Fibroblast of upper back skin (primary cell): ENCODE measurements at places on chromosomes 7 and 10.
A peak's percentile ranks its signal among the peaks of the same experiment; 100 is the strongest.

DNA sequence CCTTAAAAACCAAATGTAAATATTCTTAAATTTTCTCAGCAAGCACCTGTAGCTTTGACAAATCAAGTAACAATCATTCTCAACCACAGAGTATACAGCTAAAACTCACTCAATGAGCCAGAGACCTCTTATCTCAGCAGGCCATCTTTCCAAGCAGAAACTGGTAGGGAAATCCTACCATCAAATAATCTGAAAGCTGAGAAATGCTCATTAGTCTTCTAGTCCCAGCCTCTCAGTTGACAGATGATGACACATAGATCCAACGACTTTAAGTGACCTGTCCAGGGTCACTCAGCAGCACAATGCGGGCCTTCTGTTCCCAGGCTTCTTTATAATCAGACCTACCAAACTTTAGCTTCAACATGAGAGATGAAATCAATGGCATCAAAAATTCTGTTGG lies 184.6 kb downstream of the SGMS1 start:
- DNase-seq, result no peak

DNA sequence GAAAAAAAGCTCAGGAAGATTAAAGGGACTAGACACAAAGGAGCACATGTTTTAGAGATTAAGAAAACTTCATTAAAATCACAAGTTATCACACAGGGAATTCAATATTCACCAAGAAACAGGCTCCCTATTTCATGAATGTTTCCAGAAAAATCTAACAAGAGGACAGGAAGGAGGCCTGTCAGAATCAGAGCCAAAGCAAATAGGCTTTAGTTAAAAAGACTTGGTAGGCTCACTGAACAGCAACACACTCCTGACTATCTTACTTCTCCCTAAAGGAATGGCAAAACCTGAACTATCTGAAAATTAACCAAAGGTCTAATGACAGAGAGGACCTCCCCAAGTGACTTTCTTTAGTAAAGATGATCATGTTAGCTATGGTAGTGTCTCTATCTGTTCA lies 188.3 kb upstream of the MEOX2 start:
- no peak for DNase-seq

- DNase-seq, result peak; percentile 93
Observed at GRCh38 chr10:15485684-15486316, 114.7 kb upstream of the FAM171A1 start.

DNA sequence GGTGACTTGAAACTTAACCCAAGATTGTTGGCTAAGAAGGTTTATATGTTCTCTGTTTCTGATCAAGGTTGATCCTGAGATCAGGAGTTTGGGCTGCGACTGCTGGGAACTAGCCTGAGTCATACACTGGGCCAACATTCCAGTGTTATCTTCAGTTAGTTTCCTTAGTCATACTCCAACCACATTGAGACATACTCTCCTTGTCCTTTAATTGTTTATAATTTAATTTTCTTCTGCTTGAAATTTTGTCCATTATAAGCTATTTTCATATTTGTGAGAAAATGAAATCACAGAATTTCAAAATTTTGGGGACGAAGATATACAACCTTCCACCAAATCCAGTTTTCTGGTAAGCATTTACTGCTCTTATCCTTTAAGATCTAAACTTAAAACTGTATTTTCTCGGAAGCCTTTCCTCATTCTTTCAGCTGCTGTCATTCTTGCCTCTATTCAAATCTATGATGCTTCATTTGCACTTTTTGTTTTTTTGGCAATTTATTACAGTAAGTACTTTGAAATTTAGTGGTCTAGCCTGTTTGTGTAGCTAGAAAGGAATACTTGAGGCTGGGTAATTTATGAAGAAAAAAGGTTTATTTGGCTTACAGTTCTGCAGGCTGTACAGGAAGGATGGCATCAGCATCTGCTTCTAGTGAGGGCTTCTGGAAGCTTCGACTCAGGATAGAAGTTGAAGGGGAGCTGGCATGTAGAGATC lies 63.4 kb upstream of the POT1 start:
- DNase-seq, result peak; percentile 74

GRCh38 chr7:108503112-108504026 lies 22.6 kb downstream of the PNPLA8 start:
- DNase-seq, result peak; percentile 18

DNA sequence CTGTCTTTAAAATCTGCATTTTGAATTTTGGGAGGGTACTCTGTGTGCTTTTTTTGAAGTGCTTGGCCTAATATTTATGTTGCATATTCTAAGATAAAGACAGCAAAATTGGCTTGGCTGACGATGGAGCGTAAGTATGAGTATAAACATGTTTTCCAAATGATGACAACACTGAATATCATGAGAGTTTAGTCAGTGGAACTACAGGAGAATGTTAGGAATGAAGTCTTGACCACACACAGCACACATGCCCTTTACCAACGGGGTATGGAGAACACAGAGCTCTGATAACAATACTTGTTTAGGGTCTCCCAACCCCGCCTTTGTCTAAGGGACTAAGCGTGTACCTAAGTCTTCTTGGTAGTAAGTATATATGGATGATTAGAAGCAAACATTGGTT lies 253.9 kb upstream of the FZD8 start:
- peak; percentile 81 for DNase-seq

DNA sequence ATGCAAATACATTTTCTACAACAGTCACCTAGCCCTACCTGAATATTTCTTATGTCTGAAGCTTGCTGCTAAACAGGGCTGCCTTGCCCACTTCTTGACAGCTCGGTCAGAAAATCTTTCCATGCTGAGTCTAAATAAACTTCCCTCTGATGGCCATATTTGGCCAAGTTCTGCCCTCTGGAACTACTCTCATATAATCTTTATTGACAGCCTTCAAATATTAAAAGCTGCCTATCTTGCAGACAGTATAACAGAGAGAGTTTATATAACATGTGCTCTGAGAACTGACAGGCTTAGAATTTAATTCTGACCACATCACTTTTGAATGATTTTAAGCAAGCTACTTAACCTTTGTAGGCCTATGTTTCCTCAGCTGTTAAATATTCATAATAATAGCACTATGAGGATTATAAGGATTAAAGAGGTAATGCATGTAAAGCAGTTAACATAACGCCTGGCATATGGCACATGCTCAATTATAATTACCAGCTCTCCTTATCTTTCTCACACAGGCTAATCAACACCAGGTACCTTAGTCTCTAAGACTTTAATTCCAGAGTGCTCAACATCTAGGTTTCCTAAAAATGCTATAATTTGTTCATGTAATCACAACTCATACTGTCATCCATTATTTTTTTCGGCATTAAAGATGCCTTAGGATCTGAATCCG lies 334.1 kb downstream of the HPSE2 start:
- no peak for DNase-seq

DNA sequence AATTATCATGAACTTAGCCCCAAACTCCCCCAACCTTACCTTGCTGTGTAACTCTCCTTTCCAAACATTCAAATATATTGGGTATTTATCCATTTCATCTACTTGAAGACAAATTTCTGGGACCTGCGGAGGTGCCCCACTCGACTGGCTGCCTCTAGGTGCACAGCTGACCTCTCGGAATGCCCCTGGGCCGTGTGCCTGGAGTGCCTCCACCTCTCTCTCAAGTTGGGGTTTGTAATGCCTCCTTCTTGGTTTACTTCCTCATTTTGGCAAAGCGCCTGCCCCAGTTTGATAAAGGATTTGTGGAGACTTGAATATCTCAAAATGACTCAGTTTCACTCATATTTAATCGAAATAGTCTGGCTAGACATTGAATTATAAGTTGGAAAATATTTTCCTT lies 16.6 kb downstream of the ZNF777 start:
- no peak for DNase-seq

DNA sequence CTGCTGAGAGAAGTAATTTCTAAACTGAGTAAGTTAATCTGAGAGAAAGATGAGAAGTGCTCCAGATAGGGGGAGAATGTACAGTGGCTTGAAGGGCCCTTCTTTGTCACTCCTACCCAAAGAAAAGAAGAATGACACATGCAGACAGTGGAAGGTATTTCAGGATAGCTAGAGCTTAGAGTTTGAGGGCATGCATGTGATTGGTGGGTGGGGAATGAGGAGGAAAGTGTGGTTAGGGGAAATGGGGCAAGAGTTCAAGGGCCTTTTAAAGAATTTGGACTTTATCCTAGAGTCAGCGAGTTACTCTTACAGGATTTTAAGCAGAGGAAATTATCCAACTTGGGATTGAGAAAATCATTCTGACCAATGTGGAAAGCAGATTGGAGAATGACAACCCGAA lies 50.0 kb downstream of the ANLN start:
- peak; percentile 21 for DNase-seq

DNA sequence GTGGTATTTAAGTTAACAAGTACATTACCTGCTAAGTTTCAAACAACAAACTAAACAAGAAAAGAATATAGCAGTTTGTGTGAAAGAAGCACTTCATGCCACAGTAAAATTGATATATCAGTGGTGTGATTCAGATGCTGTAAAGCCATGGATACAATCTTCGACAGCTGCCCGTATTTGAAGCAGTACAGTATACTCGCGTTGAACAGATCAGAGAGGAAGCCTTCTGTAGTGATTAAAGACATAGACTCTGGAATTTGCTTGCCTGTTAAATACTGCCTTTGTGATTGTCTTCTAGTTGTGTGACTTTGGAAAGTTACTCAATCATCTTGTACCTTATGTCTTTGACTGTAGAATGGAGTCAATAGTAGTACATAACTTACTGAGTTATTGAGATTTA lies 71.7 kb downstream of the CHRM2 start:
- no peak for DNase-seq

- no peak for DNase-seq
Observed at GRCh38 chr7:116593359-116594075, 68.7 kb downstream of the CAV1 start.

DNA sequence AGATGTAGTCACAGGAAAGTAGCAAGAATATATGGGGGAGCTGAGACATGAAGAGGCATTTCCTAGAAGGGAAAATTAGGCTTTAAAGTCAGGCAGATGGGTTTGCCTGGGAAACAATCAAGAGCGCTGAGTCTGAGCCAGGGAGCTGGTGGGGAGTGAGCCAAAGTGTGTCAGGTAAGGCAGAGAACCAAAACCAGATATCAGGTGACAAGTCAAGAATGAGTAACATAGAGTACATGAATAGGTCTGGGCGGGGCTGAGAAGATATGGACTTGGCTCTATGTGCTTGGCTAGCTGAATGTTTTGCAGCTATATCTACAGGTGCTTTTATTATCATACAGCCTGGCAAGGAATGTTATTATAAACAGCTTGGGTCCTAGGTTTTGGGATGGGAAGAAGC lies 49.3 kb downstream of the GPR141 start:
- no peak for DNase-seq

- peak; percentile 58 for DNase-seq
Observed at GRCh38 chr7:122412883-122413282, 108.3 kb upstream of the FEZF1 start.

DNA sequence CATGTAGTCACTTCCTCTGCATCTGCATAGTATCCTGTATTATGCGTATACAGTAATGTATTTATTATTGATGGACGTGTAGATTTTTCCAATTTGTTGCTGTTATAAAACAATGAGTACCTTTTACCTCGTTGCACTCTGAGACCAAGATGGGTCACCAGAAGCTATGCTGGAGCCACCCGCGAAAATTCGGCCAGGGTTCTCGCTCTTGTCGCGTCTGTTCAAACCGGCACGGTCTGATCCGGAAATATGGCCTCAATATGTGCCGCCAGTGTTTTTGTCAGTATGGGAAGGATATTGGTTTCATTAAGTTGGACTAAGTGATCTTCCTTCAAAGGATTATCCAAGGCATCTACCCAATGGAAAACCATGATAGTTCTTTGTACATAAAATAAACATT lies 1.0 kb downstream of the PSMC2 start:
- no peak for DNase-seq

GRCh38 chr10:132290631-132291030 lies 17.1 kb downstream of the STK32C start:
- no peak for DNase-seq

DNA sequence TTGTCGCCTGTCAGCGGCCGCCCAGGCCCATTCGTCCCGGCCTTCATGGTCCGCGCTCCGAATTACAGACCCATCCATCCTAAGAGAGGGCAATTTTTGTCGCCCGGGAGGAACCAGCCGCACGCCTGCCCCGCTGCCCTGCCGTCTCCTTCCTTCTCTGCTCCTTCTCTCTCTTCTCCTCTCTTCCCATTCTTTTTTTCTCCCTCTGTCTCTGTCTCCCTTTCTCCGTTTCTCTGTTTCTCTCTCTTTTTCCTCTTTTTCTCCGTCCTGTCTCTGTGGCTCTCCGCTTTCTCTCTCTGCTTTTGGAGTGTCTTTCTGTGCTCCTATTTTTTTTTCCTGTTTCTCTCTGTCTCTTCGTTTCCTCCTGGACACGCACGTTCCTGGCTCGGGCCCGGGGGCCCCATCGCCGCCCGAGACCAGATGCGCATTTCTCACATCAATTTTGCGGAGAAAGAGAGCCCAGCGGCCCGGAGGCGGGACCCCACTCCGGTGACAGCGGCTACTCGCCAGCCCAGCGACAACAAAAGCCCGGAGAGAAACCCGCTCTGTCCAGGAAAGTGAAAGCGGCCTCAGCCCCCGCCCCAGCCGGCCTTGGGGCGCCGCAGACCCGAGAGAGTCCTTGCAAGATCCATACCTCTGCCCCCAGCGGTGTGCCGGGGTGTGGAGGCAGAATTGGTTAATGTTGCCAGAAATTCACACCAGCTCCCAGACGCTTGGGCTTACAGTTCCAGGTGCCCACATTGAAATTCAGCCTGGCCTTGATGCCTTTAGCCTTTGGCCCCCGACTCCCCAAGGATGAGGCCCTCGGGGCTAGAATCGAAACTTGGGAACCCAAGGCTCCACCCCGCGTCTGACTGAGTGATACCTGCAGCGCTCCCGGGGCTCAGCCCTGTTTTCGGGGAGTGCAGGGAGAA lies 4.1 kb downstream of the LBX1 start:
- no peak for DNase-seq

- no peak for DNase-seq
Observed at GRCh38 chr10:14172336-14172950, 158.3 kb downstream of the FRMD4A start.

DNA sequence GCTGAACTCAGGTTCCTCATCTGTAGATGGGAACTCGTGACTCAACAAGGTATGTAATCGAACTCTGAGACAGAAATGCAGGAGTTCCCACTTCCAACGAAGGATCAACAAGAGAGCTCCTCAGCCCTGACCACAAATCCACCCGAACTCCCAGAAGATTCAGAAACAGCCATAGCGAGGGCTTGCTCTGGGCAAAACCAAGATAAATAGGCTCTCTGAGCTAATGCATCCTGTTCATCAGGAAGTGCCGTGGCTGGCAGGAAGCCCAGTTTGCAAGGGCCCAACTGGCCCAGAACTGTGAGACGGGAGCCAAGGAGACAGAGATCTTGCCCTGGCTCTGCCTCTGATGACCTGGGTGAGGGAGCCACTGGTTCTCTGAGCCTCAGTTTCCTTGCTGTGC lies 141.7 kb upstream of the PFKP start:
- DNase-seq, result peak; percentile 66

GRCh38 chr7:71885487-71885886 lies 526.7 kb downstream of the CALN1 start:
- peak; percentile 1 for DNase-seq
